ENCODE measurements at places on chromosomes 3 and 15.

DNA sequence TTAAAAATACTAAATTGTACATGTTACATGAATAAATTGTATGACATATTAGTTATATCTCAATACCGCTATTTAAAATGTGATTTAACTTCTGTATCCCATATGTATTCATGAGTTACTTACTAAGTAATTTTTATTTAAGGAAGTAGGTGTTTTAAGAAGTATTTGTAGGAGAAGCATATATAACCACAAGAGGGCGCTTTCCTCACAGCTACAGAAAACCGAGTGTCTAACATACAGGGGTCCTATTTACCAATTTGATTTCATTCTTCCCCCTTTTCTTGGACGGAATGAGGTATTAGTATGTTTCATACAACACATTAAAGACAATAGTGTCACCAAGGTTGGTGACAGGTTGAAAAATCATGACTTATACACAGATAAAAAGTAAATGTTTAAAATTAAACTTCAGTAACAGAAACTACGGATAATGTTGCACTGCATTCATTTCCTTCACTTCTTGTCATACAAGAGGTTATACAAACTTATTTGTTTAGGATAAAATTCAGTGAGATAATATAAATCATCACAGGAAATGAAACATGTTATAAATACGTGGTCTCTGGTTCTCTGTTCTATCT is 253.6 kb downstream of the MAGI1 start:
- no peak for DNase-seq

- DNase-seq = no peak
Measured at GRCh38 chr3:101512396-101512645, 691 bp downstream of the SENP7 start.

DNA sequence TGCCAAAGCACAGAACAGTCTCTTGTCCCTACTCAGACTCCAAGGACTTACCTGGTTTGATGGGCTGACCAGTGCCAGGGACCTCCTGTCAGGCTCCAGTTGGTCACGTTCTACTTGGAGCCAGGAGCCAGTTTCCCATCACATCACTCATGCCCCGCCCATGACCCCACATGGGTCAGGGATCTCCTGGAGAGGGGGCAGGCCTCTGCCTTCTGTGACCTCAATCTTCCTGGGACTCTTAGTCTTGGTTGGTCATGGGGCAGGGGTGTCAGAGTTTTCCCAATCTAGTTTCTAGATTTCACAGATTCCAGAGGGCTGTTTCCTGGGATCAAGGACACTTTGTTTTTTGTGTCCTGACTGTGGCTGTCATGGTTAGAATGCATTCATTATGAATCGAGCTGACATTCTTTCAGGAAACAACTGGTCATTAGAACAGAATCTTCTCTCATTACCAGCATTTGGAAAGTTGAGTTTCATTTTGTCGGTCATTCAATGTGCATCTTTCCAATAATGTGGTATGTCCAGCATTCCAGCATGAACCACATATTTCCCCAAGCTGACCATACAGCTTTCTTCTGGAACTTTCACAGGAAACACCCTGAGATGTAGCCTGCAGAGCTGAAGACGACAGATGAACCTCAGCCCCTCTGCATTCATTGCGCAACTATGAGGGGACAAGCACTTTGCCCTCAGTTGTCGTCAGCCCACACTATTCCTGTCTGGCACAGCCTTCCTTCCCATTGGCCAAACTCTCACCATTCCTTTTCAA is 19.8 kb downstream of the CYP19A1 start:
- DNase-seq = no peak

DNA sequence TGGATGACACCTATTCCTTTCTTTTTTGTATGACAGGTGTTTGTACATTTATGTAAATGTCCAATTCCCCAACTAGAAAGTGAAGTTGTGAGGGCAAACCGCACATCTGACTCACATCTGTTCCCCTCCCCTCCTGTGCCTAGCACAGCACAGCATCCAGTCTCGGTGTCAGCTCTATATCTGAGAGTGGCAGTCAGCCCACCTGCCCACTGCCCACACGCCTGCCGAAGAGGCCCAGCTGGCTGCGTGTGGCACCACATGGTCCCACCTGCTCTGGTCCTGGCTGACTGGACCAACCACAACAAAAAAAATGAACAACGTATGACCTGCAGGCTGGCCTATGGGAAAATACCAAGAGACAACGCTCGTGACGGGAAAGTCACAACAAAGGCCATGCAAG is 62.8 kb downstream of the XXYLT1 start:
- DNase-seq = no peak

All from activated CD4-positive, alpha-beta T cell treated with anti-CD3 and anti-CD28 coated beads, Interleukin-2, amount 10 ng/mL, durations not matched to agents 7 days and 5 days (primary cell).